Psoas muscle (tissue), 8 donors: ENCODE measurements at places on chromosomes 2 and 18. TPM values are rescaled to one million over a fixed set of nuclear protein-coding genes. Genes with fewer than 3 reads are reported as not detected.

Gene ZNF385B
- 21.5 TPM for total RNA-seq

Gene TMEFF2
- not detected for total RNA-seq

Gene MYL1
- total RNA-seq = 9,971 TPM

Gene SLC19A3
- 0.46 TPM for total RNA-seq

Gene REEP1
- total RNA-seq = 7.9 TPM

Gene RAB6D
- not detected for total RNA-seq

Gene UGT1A3
- total RNA-seq = not detected

DNA sequence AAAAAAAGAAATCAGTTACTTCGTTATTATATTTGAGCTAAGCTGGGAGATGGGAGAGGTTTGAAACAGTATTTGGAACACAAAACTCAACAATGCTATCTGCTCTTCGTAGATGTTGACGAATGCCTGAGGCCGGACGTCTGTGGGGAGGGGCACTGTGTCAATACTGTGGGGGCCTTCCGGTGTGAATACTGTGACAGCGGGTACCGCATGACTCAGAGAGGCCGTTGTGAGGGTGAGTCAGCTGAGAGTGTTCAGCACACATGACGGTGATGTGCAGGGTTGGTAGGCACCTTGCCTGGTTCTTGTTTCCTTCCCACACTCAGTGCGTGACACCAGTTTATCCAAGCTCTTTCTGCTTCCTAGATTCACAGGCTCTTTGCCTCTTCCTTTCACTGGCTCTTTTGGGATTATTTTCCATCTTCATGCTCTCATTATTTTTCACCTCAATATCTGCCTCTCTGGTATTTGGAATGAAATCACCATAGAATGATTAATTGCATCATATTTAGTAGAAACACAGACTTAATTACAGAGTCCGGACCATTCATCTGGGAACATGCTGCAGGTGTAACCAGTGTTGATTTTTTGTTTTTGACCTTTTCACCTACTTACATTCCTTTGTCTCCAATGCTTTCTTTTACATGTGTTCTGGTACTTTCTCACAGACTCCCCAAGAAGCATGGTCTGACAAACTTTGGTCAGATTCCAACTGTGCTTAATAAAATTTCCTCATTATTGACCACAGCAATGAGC lies 200.6 kb upstream of the RASGRP3 start:
- DNase-seq = peak; percentile 63

- no peak for DNase-seq
These were observed 19.1 kb upstream of the CCDC178 start for GRCh38 chr18:33459612-33460011.

GRCh38 chr2:142174176-142174575 lies 43.4 kb upstream of the LRP1B start:
- DNase-seq = no peak

- no peak for DNase-seq
These were observed 53.6 kb upstream of the ITGA6 start for GRCh38 chr2:172373766-172374165.

DNA sequence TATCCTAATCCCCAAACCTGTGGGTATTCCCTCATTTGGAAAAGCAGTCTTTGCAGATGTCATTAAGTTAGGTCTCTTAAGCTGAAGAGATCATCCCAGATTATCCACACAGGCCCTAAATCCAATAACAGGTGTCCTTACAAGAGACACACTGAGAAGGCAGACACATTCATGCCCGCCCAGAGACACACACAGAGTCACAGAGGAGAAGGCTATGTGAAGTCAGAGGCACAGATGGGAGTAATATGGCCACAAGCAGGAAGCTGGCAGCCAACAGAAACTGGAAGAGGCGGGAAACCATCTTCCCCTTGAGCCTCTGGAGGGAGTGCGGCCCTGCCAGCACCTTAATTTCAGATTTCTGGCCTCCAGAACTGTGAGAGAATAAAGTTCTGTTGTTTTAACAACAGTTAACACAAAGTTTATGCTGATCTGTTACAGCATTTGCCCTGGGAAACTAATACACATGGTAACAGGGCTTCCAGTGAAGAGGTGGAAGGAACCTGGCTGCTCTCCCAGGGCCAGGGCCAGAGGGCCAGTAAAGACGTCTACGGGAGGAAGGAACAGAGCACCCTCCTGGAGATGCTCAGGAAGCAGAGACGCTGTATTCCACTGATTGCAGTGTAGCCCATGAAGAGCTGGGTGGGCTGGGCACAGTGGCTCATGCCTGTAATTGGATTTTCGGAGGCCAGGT lies 217.5 kb downstream of the GLI2 start:
- no peak for DNase-seq

DNA sequence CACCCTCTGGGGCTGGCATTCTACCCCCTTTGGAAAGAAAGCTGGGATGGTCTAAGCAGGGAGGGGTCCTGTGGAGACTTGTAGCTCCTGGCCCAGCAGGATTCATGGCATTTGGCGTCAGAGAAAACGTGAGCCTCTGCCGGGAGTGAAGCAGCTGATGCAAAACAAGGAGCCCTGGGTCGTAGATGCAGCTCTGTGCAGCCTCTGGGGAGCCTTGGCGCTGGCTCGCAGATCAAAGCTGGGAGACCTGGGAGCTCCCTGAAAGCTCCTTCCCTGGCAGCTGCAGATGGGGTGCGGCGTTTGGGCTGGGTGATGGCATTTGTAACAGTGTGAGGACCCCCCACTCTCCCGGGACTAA lies 148.3 kb downstream of the KLHL29 start:
- no peak for DNase-seq

GRCh38 chr2:124646166-124646815 lies 621.2 kb downstream of the CNTNAP5 start:
- DNase-seq = no peak

DNA sequence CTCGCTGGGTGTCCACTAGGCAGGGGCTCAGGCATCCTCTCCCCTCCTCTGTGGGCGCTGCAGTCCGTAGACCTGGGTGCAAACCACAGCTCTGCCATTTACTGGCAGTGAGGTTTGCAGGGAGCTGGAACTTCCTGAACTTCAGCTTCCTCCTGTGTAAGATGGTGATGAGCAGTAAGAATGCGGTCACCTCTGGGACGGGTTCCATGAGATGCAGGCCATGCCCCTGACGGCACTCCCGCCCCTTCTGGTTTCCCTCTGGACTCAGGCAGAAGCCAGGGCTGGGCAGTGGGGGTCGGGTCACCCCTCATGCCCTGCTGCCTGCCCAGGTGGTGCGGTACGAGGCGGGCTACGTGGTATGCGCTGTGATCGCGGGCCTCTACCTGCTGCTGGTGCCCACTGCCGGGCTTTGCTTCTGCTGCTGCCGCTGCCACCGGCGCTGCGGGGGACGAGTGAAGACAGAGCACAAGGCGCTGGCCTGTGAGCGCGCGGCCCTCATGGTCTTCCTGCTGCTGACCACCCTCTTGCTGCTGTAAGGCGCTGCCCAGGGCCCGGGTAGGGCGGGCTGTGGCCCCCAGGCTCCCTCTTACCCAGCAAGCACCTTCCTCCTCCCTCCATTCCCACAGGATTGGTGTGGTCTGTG lies 1.5 kb downstream of the PROM2 start:
- peak; percentile 32 for DNase-seq

GRCh38 chr2:54752439-54752838 lies 29.0 kb downstream of the EML6 start:
- DNase-seq = no peak

DNA sequence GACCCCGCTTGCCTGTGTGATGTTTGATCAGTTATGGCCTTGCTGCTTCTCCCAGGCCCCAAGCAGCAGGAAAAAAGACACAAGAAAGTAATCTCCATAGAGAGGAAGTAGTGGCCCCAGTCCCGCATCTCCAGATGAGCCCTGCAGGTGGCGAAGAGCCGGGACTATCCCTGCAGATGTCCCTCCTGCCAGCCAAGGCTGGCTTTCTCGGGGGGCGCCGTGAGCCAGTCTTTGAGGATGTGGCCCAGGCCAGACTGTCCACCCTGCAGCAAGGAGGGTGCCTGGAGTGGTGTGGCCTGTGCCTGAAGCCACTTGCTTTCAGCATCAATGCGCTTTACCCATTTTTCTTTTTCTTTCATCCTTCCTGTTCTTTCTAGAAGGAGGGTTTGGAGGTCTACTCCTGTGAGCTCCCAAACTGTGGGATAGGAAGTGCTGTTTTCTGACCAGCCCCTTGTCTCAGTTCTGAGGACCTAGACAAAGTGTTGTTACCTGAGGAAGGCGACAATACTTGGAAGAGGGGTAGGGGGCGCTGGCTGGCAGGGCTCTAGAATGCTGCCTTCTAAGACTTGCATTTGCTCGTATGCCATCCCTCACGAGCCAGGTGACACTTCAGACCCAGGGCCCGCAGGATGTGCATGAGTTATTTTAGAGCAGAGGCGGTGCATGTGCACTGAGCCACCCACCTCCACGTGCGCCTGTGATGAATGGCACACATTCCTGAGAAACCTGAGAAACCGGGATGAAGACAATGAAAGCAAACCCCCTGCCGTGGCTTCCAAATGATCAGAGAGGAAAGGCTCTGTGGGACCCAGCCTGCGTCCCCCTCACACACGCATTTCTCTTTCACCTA lies 255.8 kb downstream of the FBXO15 start:
- DNase-seq = no peak

- no peak for DNase-seq
These were observed 123.0 kb downstream of the NFATC1 start for GRCh38 chr18:79518683-79519128.
